AG04449 (cell line): ENCODE measurements at places on chromosomes 6 and 20.
A peak's percentile ranks its signal among the peaks of the same experiment; 100 is the strongest.

GRCh38 chr20:8756410-8756809 is 312.5 kb upstream of the PLCB4 start:
- DNase-seq: peak; percentile 52

GRCh38 chr6:26660000-26660361 is 435 bp upstream of the ZNF322 start:
- no peak for DNase-seq

DNA sequence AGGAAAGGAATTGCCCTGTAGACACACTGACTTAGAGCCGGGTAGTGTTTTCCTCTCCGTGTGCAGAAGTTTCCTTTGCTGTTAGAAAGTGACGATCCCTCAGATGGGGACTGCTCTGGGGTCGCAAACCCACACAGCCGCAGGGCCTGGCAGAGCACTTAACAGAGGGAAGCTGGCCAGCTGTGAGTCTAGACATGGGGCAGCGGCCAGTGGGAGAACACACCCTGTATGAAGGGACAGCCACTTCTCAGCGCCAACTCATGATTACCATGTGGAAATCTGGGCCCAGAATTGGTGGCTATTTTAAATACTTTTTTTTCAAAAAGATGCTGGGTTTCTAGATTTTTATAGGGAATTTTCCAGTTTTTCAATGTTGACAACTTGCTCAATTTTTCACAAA is 39.4 kb downstream of the SLC9A8 start:
- no peak for DNase-seq

DNA sequence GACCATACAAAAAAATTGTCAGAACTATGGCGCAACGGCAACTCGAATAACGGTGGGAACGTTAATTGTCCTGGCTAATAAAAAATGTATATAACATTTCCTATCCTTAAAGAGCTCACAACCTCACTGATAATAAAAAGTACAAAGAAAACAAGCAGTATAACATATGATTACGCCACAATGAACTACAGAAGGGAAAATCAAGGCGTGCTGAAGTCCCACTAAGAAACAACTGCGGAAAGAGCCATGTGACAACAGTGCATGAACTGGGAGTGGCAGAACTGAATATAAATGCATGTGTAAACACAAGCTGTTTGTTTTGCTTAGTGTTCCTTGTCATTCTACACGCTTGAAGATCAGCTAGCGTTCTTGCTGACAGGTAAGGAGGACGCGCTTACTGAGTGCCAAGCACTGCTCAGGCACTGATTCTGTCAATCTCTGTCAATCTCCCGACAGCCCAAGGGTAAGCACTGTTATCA is 466 bp upstream of the PSMB1 start:
- no peak for DNase-seq

- DNase-seq: no peak
Measured at GRCh38 chr6:37313723-37314486, 39.9 kb upstream of the RNF8 start.

- DNase-seq: no peak
Measured at GRCh38 chr6:12968839-12969558, 252.4 kb downstream of the PHACTR1 start.

- DNase-seq: no peak
Measured at GRCh38 chr6:84052204-84052882, 18.8 kb downstream of the MRAP2 start.

DNA sequence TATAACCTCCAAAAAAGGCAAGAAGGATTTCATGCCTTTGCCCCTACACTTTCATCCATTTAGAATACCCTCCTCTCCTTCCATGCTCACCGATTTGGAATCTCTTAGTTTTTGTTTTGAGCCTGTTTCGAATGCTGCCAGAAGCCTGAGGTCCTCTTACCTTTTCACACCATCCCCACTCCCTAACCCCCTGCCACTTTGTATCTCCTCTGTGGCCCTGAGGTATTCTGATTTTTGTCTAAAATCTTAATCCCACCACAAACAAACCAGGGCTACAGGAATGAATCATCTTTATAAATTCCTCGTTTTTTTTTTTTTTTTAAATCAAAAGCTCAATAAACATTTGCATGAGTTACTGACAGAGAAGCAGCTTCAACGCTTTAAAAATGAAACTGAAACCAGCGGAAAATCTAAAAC is 1.6 kb upstream of the RPS12 start:
- no peak for DNase-seq
